Esophagus squamous epithelium (tissue), 5 donors: ENCODE measurements at places on chromosomes 6 and 20.

- no peak for DNase-seq
Measured at GRCh38 chr6:53311586-53311935, 37.2 kb downstream of the ELOVL5 start.

DNA sequence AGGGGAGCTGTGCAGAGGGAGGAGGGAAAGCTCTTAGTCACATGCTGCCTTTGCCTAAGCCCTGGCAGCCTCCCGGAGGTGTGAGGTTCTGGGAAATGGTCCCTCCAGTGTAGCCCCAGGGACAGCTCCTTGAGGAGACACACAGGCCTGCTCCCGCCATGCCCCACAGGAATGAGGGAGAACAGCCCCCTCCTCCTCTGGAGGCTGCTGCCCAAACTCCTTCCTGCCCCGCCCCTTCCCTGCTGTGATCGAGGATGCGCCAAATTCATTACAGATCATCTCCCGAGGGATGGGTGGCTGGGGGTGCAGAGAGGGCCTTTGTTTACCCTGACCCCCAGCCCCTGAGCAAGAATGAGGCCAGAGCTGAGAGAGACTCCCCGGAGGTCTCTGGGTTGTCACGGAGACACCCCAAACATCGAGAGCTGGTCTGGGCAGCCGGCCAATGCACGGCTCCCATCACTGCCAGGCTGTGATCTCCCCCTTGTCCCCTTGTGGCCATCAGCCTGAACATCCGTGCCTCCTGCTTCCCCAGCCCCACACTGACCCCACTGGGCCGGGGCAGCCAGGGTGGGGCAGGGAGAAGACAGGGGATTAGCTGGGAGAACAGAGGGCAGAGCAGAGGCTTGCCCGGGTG is 8.4 kb downstream of the CYP21A2 start:
- no peak for DNase-seq

GRCh38 chr20:2065099-2065498 is 36.5 kb upstream of the STK35 start:
- no peak for DNase-seq

GRCh38 chr6:11386323-11386722 is 151.2 kb upstream of the TMEM170B start:
- no peak for DNase-seq

DNA sequence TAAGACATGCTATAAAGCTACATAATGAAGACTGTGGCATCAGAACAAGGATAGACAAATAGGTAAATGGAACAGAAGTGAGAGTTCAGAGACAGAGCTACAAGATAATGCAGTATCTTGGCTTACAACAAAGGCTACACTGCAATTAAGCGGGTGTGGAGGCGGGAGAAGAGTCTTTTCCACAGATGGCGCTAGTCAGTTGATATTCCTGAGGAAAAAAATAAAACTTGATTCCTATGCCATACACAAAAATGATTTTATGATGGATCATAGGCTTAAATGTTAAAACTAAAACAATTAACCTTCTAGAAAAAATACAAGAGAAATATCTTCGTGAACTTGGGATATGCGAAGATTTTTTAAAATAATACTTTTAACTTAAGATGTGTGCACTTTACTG is 31.0 kb downstream of the RIN2 start:
- DNase-seq = no peak

DNA sequence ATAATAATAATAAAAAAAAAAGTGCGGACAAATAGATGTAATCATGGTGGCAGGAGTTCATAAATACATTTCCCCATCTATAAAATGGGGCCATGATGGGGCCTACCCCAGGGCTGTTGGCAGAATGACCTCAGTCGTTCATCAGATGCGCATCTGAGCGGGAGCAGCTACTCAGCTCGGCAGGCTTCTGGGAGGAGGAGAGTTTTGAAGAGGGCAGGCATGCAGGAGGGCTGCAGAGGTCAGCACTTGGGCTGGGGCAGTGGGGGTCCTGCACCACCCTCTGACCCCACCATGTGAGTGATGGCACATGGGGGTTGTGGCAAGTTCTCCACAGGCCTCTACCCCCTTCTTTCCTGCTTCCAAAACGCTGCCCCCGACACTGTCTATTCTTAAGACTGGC is 373.5 kb downstream of the ZFAND3 start:
- DNase-seq = no peak

- DNase-seq = no peak
Measured at GRCh38 chr20:15734052-15734451, 839.2 kb downstream of the KIF16B start.

GRCh38 chr20:4713401-4713800 is 8.3 kb upstream of the PRND start:
- DNase-seq = no peak

DNA sequence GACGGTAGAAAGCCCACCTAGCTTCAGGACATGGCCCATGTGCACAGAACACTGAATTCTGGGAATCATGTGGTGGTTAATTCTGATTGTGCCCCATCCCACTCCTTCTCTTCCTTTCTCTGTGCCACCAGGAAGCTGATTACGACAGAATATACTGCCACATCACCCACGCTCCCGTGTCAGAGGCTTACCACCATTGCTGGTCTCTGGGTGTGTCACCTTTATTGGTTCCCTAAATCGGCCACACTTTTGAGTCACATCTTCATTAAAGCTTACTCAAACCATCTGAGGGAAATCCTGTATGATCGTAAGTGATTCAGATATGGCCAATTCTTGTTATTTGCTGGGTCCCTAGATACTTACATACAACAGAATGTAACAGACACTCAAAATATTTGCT is 3.1 kb downstream of the TRMT6 start:
- no peak for DNase-seq

- DNase-seq = no peak
Measured at GRCh38 chr20:46132705-46133120, 14.6 kb downstream of the CD40 start.

DNA sequence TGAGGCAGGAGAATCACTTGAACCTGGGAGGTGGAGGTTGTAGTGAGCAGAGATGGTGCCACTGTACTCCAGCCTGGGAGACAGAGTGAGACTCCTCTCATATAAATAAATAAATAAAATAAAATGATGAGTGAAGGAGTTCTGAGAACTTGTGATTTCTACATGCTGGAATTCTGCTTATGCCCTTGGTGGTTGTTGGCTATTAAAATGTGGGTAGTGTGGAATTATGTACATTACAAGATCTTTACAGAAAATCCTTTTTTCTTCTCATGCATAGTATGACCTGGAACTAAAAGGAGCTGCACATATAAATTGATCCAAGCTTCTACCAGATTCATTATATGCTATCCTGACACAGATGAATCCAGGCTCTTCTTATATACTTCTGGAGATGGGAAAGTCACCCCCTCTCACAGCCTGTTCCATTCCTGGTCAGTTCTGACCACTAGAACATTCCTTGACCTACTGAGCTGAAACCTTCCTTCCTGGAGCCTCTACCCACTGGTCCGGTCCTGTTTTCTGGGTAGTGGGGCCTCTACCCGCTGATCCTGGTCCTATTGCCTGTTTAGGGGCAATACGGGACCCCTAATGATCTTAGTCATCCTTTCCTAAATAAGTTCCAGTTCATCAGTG is 37.7 kb upstream of the TAF8 start:
- no peak for DNase-seq

DNA sequence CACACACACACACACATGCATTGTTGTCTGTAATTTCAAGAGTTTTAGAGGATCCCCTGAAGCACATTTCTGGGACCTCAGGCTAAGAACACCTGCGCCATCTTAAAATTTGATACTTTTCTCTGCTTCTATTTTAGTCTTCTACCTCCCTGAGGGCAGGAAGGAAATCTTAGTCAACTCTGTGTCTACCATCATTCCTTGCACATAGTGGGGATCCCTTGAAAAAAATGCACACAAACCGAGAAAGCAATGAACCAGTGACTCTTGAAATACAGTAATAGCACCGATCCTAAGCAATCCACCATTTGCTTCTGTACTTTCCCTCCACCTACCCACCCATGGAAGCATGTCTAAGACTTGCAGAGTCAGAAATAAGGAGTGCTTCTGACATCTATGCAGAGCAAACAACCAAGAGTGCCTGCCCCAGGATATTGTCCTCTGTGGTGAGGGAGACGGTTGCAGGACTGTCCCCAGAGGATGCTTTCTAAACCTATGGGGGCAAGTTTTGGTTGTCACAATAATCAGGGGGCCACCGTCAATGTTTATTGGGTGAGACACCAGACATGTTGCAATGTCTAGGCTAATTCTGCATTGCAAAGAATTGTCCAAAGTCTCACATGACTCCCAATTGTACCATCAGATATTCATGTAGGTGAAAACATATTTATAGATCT is 208.0 kb upstream of the TAB2 start:
- DNase-seq = no peak

GRCh38 chr6:81906041-81906440 is 153.6 kb upstream of the TENT5A start:
- DNase-seq = no peak

DNA sequence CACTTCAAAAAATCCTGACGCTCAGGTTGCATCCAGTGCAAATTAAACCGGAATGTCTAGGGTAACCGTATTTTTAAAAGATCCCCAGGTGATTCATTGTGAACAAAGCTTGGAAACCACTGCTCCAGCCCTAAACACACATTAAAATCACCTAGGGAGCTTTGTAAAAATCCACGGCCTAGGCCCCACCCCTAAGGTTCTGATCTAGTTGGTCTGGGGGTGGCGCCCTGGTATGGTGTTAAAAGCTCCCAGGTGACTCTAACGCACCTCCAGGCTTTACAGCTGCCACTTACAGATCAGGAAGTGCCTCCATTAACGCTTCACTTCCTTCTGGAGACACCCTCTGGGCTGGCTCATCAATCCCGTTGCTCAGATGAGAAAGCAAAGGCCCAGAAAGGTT is 92.2 kb downstream of the GRM4 start:
- no peak for DNase-seq

DNA sequence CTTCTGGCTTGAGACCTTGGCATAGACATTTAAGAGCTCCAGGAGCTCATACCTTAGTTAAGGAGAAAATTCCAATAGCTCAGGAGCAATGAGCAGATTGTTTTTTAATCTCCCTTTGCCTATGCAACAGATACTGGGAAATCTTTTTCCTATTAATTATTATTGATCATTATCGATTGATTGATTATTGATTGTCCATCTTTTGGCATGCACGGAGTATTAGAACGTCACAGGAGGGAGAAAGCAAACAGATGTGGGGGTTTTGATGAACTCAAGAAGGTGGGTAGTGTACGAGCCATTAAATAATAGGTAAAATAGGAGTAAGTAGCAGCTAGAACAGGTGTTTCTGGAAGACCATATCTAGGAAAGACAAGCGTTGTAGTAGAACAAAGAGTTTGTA is 205.0 kb downstream of the DOK5 start:
- DNase-seq = no peak

GRCh38 chr6:41759106-41759904 is 12.1 kb upstream of the PGC start:
- DNase-seq = no peak

GRCh38 chr6:144013486-144013909 is 5.4 kb upstream of the PLAGL1 start:
- DNase-seq = no peak

- no peak for DNase-seq
Measured at GRCh38 chr20:11020712-11021111, 346.9 kb upstream of the JAG1 start.

GRCh38 chr6:101832371-101832770 is 438.9 kb downstream of the GRIK2 start:
- no peak for DNase-seq

- no peak for DNase-seq
Measured at GRCh38 chr20:44068316-44069201, 118.4 kb downstream of the JPH2 start.

- no peak for DNase-seq
Measured at GRCh38 chr20:43751167-43752050, 24.6 kb upstream of the GTSF1L start.
